ENCODE measurements at places on chromosomes 4 and X.
A peak's percentile ranks its signal among the peaks of the same experiment; 100 is the strongest.

DNA sequence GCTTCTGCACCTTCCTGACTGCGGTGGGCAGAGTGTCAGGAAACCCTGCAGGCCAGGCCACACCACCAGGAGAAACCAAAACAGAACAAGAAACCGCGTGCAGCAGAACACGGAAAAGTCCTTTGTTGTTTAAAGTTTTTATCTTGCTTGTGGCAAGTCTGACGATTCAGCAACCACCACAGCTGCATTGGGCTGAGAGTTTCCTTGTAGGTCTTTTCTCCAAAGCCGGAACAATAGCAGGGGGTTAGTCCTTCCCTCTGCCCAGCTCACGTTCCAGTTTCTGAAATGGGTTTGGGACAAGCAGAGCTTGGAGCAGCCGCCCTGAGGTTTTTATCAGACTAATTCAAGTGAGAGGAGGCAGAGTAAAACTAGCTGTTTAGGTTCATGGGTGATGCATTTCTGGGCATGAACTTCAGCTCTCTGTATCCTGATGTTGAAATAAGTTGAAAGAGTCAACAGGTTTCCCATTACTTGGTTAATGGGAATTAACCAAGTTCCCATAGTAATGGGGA, 216.9 kb downstream of the PTTG2 start:
- DNase-seq: peak; percentile 39

DNA sequence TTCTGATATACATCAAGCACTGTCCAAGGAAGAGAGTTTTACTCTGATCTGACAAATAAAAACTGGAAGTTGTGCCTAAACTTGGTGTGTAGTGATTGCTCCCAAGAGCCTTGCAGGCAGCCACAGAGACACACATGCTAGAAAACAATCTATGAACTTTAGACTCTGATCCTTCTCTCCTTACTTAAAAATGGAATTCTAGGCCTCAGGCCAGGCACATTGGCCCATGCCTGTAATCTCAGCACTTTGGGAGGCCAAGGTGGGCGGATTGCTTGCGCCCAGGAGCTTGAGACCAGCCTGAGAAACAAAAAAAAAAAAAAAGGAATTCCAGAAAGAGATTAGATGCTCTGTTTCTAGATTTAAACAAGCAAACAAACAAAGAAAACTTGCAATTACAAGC, 45.6 kb upstream of the S100G start:
- no peak for DNase-seq

- DNase-seq: no peak
These were observed 1759.6 kb downstream of the C4orf33 start for GRCh38 chr4:130855533-130855932.

DNA sequence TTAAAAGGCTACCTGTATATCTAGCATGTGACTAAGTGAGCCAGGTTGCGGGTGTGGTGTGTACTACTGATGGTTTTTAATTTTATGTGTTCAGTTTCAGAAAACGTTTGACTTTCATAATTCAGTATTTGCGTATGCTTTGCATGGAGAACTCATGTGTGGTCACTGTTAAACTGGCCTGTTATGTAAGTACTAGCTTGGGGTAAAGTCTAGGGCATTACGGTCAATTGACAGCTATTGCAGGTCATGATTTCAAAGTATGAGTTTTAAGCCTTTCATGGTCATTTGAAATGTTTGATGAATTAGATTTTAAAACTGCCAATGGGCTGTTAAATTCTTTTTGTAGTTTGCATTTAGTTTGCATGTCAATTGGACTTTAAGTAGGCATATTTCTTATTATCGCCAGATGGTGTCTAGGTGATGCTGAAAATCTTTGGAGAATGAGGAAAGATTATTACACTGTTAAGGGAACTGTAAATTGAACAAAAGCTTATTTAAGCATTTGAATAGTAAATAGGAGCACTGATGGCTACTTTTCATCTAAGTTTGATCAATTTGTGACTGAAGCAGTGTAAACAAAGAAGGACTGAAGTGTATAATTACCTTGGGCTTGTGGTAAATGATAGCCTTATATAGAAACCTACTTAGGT, 563.4 kb downstream of the DACH2 start:
- DNase-seq: no peak

DNA sequence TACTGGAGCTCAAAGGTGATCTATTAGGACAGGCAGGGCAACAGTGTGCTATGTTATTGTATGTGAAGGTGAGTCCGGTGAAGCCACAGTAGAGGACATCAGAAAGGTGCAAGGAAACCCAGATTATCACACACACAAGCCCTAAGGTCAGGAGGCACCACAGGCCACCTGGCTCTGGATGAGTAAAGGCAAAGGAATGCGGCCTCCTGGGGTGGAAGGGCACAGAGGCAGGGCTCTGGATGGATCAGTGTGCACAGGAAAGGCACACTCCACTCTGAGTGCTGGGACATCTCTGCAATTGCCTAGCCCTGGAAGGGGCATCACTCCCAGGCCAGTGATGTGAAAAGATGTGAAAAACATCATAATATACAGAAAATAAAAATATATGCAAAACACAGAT, 683.5 kb downstream of the TRIML1 start:
- DNase-seq: no peak

- DNase-seq: no peak
These were observed 6.8 kb downstream of the MMAA start for GRCh38 chr4:145625677-145626622.

GRCh38 chr4:163991298-163991865, 496.9 kb downstream of the TMA16 start:
- DNase-seq: no peak

DNA sequence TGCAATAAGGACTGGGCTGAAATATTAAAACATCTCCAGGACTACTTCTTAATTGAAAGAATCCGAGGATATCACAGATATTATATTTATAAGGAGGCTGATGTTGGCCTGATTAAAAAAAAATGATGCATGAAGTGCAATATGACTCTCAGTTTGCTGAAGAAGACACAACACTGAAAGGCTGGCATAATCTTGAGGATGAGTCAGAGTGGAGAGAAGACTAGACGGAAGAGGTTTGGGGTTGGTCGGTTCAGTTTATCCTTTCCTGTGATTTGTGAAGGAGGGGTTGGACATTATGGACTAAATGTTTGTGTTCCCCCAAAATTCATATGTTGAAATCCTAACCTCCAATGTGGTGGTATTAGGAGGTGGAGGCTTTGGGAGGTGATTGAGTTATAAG, 170.3 kb downstream of the CORIN start:
- DNase-seq: no peak

DNA sequence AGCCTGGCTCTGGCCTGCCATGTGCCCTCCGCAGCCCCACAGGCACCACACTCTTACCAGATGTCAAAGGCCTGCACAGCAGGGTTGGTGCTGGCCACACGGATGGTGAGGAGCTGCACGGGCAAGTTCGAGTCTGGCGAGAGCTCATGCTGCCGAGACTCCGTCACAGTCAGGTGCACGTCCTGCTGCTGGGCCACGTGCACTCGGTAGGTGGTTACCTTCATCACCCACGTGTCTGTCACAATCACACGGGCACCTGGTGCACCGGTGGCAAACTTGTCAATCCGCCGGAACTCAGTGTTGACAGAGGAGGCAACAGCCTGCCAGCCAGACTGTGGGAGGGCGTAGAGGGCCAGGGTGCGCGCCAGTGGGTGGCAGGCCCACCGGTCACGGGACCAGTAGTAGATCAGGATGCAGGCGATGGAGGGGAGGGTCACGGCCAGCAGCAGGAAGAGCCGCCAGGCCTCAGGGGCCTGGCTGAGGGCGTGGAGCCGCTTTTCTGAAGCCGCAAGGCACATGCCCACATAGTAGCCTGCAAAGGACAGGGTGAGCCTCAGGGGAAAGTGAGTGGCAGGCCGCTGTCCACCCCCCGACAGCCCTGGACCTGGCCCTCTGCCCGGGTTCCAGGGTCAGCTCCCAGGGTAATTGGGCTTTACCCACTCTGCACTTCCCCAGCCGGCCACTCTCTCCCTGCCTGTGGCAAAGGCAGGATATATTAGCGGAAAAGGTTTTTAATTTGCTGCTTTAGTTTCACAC, 2.9 kb downstream of the TMEM129 start:
- DNase-seq: no peak

- no peak for DNase-seq
These were observed 15.5 kb upstream of the SCRG1 start for GRCh38 chr4:173414456-173414855.

GRCh38 chrX:38374431-38374830, 22.0 kb downstream of the OTC start:
- no peak for DNase-seq

DNA sequence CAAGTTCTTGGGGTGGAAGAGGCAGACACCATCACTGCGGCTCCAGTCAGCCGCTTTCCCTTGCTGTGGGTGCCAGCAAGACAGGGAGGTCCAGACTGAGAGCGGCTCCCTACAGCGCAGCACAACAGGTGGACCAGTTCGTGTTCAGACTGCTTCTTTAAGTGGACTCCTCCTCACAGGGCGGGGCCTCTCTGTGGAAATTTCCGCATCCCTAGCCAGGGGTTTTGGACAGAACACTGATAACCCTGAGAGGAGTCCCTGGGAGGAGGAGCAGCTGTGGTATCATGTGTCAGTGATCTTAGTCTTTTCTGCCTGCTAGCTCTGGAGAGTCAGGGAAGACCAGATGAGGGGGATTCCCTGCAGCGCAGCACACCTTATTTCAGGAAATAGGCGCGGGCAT, 48.5 kb downstream of the MAGEC2 start:
- DNase-seq: no peak

DNA sequence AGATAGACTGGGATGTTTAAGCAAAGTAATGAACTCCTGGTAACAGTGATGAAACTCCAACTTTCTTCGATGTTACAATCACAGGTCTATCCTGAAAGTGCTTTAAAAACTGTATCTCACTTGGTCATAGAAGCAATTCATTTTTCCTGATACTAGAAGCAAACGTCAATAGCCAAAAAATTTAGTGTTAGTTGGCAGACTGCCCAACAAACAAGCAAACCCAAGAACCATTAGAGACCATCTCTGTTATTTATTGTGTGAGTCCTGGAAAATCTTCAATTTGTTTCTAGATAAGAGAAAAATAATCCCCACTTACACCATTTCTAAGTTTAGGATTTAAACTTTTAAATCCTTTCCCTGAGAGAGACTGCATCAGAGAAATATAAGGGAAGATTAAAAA, 553.9 kb downstream of the INPP4B start:
- DNase-seq: no peak

- no peak for DNase-seq
These were observed 37.4 kb downstream of the ASIC5 start for GRCh38 chr4:155828628-155829027.

DNA sequence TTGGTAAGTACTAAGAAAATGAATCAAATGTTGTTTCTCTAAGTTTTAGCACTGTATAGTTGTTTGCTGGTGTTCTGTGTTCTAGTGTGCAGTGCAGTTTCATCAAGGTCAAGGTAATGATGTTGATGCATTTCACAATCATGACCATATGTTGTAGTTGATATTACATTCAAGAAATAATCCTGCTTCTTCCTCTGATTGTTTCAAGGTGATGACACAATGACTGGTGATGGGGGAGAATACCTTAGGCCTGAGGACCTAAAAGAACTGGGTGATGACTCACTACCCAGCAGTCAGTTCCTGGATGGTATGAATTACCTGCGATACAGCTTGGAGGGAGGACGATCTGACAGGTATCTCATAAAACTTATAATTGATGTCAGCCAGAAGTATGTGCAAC, 261.6 kb downstream of the ANK2 start:
- no peak for DNase-seq
